ENCODE measurements at places on chromosomes 3 and 15.

GRCh38 chr15:67087507-67088172 is 22.2 kb downstream of the SMAD3 start:
- DNase-seq = no peak

- no peak for DNase-seq
These were observed 390.4 kb downstream of the ZBTB20 start for GRCh38 chr3:114756506-114757279.

GRCh38 chr3:48716508-48716981 is 476 bp downstream of the IP6K2 start:
- peak; percentile 19 for DNase-seq

GRCh38 chr3:193451902-193452301 is 73.3 kb upstream of the ATP13A5 start:
- DNase-seq = no peak

- DNase-seq = no peak
These were observed 56.4 kb downstream of the FEM1B start for GRCh38 chr15:68333775-68334470.

- no peak for DNase-seq
These were observed 77.5 kb downstream of the NAALADL2 start for GRCh38 chr3:174936590-174936989.

DNA sequence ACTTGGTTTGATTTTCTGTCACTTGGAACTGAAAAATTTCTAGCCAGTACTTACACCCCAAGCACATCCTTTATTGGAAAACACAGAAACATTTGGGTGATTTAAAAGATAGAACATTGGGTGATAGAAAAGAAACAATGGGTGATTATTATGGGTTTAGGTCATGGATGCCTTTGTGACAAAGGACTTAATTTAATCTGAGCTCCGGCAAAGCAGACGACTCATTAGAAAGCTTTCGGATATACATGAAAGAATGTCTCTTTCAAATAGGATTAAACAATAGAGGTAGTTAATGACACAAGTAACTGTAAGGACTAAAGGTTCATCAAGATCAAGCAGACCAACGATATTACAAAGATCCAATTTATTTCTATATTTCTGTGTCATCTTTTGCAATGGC is 37.3 kb upstream of the CNTN4 start:
- no peak for DNase-seq

DNA sequence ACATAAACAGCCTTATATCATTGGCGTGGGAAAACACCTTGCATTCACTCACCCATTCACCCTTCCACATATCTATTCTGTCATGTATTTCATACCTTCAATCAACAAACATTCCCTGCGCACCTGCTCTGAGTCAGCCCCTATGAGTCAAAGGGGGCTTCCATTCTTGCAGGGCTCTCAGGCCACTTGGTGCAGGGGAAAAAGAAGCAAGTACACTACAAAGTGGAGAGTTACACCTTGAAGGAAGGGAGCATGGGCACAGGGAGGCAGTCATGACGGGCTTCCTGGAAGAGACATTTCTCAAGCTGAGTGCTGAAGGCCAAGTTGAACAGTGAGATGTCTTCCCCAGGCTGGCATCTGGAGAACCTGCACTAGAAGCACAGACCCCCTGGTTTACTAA is 4.6 kb upstream of the AMOTL2 start:
- DNase-seq = no peak

DNA sequence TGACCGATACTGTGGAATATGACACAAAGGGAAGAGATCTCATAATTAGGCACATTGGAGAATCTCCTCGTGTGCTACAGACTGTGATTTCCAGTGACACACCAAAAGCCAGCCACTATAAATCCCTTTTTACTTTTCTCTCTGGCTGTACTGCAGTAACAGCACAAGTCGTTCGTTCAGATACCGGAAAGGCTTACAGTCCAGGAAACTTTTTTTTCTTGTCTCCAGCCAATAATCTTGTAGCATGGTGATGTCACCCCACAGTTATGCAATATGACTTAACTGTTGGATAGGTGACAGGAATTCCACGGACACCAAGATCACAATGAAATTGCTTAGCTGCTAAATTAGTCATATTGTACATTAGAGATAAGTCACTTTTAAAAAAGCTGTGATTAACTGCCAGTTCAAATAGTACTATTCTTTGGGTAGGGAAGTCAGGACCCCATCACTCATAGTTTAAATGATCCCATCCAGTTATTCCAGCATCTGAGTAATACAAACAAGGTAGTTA is 36.3 kb upstream of the TSC22D2 start:
- DNase-seq = no peak

- DNase-seq = no peak
These were observed 21.5 kb downstream of the FRMD4B start for GRCh38 chr3:69364354-69364753.

- DNase-seq = no peak
These were observed 1.9 kb downstream of the XIRP1 start for GRCh38 chr3:39190281-39191025.

GRCh38 chr3:23017801-23018200 is 185.3 kb upstream of the UBE2E2 start:
- no peak for DNase-seq

GRCh38 chr3:87780811-87781210 is 278.0 kb downstream of the CGGBP1 start:
- DNase-seq = no peak

GRCh38 chr3:113210604-113211329 is 590 bp upstream of the BOC start:
- no peak for DNase-seq

DNA sequence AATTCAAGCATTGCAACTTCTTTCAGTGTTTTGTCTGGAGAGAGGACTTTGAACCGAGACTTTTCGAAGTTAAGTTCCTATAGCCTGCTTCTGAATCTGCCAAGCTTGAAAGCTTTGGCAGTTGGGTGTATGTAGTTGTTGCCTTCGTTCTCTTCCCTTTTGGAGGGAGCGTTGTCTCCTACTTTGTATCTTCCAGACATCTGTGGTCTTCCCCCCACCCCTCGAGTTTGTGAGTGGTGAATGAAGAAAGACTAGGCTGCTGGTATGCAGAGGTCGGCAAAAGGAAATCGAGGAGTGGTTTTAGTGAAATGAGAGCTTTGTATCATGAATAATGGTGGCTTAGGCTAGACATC is 1.3 kb downstream of the CTNNB1 start:
- no peak for DNase-seq

DNA sequence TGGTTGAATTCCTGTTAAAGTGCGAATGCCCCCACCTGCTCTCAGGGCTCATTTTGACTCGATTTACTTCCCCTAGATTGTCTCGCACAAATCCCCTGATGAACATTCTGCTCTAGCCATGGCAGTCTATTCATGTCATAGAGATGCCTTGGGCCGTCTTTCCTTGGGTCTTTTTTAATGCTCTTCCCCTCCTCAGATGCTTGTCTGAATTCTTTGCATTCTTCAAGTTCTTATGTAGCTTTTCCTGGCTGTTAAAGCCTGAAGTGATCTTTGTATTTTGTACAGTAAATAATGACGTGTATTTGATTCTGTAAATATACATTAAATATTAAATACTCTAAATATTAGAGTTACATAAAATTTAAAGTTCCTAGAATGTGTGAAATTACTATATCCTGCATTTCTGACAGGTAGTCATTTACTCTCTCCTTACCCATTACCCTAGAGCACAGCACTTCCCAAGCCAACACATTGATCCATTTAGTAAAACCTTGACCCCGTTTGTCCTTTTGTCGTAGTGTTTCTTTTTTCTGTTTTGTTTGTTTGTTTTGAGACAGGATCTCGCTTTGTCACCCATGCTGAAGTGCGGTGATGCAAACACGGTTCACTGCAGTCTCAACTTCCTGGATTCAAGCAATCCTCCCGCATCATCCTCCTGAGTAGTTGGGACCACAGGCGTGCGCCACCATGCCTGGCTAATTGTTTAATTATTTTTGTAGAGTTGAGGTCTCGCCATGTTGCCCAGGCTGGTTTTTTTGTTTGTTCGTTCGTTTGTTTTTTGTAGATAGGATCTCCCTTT is 47.9 kb downstream of the YEATS2 start:
- no peak for DNase-seq

- no peak for DNase-seq
These were observed 30.3 kb downstream of the UMPS start for GRCh38 chr3:124760601-124761000.

DNA sequence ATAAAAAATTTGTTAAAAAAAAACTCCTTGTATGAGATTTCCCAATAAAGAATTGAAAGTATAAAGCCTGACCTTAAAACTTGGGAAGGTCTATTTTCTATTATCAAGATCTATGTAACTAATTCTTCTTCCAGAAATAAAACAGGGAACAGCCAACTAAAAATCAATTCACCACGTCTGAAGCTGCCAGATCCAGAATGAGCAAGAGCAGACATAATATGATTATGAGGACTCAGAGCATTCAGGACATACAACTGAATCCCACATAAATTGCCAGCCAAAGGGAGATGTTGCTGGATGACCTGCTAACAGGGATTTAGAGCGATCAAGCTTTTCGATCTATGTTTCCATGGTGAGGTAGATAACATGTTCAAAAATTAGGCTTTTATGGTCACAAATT is 1151.3 kb upstream of the CADM2 start:
- no peak for DNase-seq

GRCh38 chr15:94972314-94972713 is 741.0 kb downstream of the MCTP2 start:
- DNase-seq = no peak

- peak; percentile 46 for DNase-seq
These were observed 236.5 kb downstream of the WDR72 start for GRCh38 chr15:53522991-53523390.

Data from NCI-H2081 (cell line).